NCI-H1105 treated with DMSO at 0.1 percent for 48 hours (cell line): ENCODE measurements at places on chromosomes 2 and 18.
A peak's percentile ranks its signal among the peaks of the same experiment; 100 is the strongest.

GRCh38 chr2:134493797-134494196, 225.0 kb downstream of the TMEM163 start:
- DNase-seq, result no peak

- no peak for DNase-seq
Measured at GRCh38 chr2:671072-671471, 6.1 kb downstream of the TMEM18 start.

GRCh38 chr18:31243740-31244512, 74.0 kb upstream of the DSG1 start:
- DNase-seq, result no peak

- no peak for DNase-seq
Measured at GRCh38 chr2:152058655-152059054, 40.2 kb downstream of the CACNB4 start.

DNA sequence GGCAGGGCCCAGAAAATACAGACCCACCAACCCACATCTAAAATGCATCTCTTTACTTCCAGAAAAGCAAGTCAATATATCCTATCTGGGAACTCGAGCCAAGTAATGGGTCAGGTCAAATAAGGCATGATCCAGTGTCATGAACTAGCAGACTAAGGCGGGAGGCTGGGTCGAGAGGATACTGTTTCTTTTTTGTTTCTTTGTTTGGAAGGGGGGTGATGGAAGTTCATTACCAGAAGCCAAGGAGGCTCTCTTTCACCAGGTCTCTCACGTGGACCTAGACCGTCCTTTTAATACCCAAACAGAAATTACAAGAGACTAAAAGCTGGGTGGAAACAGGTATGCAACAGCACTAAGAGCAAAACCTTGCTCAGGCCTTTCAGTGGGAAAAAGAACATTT, 108.3 kb downstream of the HDAC4 start:
- no peak for DNase-seq

GRCh38 chr18:1133541-1133940, 228.9 kb downstream of the ADCYAP1 start:
- DNase-seq, result peak; percentile 11

DNA sequence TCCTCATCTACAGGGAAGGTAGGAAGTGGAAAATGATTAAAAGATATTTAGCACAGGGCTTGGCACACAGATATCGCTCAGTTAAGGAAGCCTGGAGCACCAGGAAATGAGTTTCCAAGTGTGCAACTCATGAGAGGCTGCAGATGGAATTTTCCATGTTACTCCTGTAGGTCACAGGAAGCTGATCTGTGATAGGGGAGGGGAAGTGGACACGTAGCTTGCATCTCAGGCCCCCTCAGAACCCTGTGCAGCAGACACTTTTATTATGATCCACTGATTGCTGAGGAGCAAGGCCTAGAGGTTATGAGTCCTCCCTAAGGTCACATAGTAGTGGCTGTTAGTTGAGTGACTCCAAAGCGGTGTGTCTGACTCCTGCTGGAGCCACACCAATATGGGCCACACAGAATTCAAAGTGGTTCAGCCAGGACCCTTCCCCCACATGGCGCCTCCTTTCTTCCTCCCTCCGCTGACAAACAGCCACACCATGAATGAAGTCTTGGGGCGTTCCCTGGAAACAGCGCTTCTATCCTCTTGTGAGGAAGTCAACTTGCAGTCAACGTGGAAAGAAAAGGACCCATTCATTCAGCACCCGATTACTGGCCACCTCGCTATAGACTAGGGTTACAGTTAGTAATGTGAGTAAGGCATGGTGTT, 21.5 kb downstream of the DYSF start:
- DNase-seq, result no peak

GRCh38 chr2:95158441-95158840, 1.2 kb downstream of the ZNF514 start:
- no peak for DNase-seq

- no peak for DNase-seq
Measured at GRCh38 chr18:58392324-58393000, 236.4 kb downstream of the ALPK2 start.

GRCh38 chr2:240347949-240348500, 87.4 kb upstream of the GPC1 start:
- no peak for DNase-seq

DNA sequence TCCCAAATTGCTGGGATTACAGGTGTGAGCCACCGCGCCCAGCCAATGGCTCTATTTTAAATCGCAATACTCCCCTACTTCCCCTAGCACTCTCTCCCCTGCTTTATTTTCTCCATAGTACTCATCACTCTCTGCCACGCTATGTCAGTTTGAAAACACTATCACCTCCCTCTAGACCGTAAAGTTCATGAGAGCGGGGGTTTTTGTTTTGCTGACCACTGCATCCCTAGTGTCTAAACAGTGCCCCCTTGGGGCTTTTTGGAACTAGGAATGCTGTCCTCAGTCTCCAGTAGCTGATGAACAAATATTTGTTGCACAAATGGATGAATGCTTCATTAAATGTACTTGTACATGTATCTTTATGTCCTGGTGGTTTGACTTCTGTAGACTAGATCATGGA, 44.1 kb downstream of the ATOH8 start:
- DNase-seq, result no peak

GRCh38 chr2:80302001-80302313, 2.6 kb downstream of the LRRTM1 start:
- DNase-seq, result no peak

GRCh38 chr2:51165534-51166260, 133.8 kb upstream of the NRXN1 start:
- DNase-seq, result no peak

GRCh38 chr2:179694963-179695362, 166.4 kb downstream of the ZNF385B start:
- DNase-seq, result no peak

GRCh38 chr18:74066018-74066417, 81.6 kb downstream of the FBXO15 start:
- DNase-seq, result no peak

GRCh38 chr18:44816477-44816876, 135.8 kb downstream of the SETBP1 start:
- DNase-seq, result no peak

DNA sequence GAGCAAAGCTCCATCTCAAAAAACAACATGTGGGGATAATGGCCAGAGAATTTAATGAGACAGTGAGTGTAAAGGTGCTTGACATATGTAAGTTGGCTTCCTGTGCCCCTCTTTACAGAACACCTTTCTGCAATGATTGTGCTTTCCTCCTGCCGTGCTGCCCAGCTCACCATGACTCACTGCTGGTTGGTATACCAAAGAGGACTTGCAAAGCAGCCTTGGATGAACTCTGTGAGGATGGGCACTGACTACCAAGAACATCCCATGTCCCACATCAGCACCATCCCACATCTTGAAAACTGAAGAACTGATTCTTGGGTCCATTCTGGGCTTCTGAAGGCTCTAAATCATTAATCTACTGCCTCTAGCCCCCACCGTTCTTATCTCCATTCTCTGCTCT, 52.2 kb downstream of the NGEF start:
- no peak for DNase-seq

DNA sequence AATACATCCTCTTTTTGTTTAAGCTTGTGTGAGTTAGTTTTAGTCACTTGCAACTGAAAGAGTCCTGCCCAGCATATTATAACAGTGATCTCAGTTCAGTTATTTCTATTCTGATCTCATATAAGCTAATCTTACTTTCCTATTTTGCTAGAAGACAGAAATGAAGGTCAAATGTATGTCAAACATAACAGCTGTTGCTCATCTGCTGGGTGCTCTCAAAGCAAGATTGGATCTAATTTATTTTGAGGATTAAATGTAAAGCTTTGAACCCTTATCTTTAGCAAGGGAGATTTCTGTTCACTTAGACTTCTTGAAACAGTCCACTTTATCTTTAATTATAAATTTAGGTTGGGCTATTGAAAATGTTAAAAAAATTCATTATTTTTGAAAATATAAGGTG, 31.2 kb downstream of the CRYGD start:
- no peak for DNase-seq

DNA sequence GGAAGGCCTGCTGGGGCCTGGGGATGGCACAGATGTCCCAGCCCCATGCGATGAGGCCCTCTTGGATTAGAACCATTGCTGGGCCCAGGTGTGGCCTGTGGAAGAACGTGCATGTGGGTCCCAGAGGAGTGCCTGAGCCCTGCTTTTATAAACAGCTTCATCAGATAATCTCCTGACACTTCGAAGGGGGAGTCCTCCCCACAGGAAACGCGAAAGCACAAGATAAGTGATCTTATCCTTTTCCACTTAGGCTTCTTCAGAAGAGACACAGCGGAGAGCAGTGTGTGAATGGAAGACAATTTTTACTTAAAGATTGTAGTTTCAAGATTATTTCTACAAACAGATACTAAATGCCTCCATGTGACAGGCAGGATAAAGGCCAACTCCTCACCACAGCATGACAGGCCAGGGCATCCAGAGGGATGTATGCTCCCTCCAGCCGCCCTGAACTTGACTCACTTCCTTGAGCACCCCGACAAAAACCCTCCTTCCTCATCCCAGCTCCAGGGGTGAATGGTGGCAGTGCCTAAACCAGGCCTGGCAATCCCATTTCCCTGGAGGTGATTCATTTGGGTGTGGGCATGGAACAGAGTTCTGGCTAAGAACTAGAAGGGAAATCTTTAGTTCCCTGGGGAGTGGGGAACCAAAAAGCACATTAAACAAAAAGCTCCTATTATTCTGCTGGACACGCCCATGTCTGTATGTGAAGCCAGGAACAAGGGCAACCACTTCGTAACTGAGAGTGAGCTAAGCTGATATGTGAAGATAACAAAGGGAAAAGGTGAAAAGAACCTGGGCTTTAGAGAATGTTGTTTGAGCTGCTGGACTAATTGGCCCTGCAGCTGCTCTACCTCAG, 56.2 kb upstream of the TMEM163 start:
- DNase-seq, result no peak

- no peak for DNase-seq
Measured at GRCh38 chr2:190052307-190052706, 10.2 kb downstream of the MSTN start.

DNA sequence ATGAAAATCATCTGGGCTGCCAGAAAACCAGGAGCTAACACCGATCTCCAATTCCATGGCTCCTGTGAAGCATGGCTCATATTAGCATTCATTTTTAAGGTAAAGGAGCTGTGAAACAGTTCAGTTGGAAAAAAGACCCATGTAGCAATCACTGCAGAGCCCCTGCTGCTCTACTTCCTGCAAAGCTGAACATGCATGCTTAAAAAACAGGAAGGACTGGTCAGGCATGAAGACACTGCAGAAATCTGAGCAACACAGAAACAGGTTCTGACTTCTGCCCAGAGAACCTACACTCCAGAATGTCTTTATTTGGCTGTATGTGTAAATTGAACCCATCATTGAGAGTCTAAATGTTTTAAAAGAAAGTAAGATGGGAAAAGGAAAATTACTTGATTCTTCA, 950.6 kb downstream of the DCDC2C start:
- DNase-seq, result no peak

DNA sequence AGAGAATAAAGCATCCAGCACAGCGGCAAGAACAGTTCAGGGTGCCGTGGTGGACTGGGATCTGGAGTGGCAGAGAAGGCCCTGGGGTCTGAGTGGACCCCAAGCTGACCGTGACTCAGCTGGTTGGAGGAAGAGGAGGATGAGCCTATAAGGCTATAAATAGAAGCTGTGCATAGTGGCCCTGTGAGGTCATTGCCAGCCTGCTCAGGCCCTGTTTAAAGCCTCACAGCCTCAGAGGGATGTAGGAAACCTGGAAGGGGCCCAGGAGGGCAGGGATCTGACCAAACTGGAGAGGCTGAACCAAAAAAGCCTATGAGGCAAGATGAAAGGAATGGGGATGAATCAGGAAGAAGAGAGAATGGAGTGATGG, 11.3 kb upstream of the DES start:
- no peak for DNase-seq

GRCh38 chr2:96869281-96869821, 529 bp downstream of the SEMA4C start:
- no peak for DNase-seq

DNA sequence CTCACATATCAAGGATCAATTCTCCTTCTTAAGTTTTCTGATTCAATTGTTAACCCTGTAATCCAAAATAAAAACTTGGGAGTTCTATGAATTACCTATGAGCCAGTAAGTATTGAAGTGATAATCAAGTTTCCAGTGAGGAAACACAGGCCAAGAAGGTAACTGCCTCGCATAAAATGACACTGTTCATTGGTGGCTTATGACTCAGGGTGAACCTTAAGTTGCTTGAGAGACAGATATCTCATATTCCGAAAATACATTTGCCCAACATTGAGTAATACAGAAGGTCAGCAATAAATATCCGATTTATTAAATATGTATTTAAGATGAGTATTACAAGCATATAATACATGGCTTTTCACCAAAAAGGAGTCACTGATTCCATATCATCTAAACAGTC, 31.9 kb downstream of the PSME4 start:
- no peak for DNase-seq

DNA sequence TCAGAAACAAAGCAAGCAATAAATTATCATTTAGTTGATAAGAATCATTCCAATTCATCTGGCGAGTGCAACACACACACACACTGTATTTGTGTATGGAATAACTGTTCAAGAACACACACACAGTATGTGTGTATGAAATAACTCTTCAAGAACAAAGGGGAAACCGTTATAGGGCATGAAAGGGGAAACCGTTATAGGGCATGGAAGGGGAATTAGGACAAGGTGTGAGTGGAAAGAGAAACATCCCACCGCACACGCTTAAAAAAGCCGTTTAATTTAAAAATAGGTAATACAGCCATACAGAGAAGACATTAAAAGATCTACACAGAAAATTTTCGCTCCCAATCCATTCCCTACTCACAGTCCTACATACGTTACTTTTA, 607 bp upstream of the TSN start:
- DNase-seq, result no peak

GRCh38 chr2:75573145-75573878, 12.6 kb upstream of the EVA1A start:
- peak; percentile 3 for DNase-seq

- no peak for DNase-seq
Measured at GRCh38 chr2:197215748-197216360, 94.7 kb downstream of the ANKRD44 start.

DNA sequence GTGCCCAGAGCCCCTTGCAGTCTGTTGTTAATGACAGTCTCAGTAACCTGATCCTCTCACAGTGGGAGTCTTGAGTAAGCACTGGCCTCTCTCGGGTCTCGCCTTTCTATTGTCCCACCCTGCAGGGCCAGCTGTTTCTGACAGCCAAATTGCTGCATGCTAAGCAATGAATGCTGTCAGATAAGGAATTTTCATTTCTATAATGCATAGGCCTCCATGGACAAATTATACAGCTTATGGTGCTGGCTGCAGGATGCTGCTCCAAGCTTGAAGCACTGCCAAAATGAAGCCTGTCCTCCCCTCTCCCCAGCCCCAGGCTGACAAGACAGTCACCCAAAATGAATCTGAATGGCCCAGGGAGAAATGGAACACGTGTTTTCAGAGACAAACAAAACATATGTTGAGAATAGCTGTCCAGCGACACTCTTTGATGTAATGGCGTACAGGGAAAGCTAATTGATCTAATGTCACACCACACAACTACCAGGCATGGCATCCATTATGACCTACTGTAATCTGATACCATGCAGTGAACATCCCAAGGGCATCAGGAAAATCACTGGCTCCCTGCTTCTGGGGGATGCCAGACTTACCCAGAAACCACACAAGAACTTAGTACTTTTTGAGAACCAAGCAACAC, 36.8 kb downstream of the ACVR1 start:
- peak; percentile 80 for DNase-seq

GRCh38 chr18:43079422-43079821, 36.1 kb downstream of the RIT2 start:
- DNase-seq, result peak; percentile 28
